ENCODE measurements at places on chromosomes 12 and 14.

DNA sequence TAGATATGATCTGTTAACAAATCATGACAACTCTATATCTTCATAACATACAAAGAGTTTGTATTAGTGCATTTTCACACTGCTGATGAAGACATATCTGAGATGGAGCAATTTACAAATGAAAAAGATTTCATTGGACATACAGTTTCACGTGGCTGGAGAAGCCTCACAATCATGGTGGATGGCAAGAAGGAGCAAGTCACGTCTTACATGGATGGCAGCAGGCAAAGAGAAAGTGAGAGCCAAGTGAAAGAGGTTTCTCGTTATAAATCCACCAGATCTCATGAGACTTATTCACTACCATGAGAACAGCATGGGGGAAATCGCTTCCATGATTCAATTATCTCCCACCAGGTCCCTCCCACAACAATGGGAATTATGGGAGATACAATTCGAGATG lies 157.6 kb downstream of the DUSP6 start:
- no peak for DNase-seq

DNA sequence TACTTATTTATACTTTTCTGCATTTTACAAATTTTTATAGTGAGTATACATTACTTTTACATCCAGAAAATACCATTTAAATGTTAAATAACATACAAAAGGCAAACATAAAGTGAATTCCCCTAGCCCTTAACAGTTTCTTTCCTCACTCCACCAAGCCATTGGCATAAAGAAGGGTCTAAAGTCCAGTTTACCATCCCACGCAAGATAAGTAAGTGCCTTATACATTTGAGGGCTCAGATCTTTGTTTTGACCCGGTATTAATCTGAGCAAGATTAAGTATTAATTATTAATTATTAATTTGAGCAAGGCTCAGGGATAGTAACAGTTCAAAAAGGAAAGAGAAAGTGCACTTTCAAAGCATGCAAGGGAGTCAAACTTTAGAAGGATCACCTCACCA lies 182.9 kb downstream of the DICER1 start:
- no peak for DNase-seq

- DNase-seq: peak; percentile 96
Observed at GRCh38 chr12:121872546-121873215, 14.0 kb upstream of the HPD start.

DNA sequence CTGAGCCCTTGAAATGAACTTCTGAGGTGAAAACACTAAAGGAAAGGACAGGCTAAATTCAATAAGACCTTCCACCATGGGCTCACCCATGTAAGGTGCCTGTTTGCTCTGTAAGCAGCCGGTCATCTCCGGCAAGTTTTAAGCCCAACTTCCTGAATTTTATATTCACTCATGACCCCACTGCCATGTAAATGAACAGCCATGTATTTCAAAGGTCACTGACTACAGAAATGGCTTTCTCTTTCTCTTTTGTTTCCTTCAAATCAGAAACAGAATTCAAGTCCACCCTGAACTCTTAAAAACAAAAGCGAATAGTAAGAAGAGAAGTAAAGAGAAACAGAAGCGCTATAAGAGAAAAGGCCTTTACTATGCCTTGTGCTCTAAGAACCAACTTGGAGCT lies 61.7 kb upstream of the OVCH1 start:
- DNase-seq: no peak

DNA sequence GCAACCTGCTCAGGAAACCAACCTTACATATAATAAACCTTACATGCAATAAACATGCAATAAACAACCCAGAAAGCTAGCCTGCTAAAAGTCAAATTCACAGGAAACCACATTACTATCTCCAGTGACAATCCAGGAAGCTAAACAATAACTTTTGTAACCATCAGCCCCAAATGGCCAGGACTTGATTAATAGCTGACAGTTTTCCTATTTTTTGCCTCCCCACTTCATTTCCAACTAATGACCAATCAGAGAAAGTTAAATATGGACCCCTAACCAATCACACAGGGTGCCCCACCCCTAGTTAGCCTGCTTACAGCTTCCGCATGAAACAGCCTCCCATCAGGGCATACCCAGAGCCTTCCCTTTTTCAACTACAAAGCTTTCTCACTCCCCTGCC lies 152.2 kb upstream of the LMNTD1 start:
- DNase-seq: no peak

- DNase-seq: no peak
Observed at GRCh38 chr14:20935303-20935984, 19.8 kb upstream of the RNASE2 start.

DNA sequence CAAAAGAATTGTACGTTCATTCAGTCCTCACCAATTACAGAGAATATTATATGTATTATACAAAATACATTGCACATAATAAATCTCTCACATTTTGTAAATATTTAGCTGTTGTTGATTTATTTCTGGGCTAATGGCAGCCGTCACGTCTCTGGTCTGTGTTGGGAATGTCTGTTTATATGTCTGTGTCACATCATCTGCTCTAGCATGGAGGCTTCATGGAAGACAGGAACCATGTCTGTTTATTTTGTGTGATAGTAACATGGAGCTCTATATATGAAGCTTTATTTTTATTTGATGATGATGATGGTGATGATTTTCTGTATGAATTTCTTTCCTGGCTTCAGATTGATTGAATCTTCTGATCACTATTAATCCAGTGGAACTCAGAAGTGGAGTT lies 138.4 kb downstream of the RAD51B start:
- DNase-seq: no peak
